Retina (tissue), 1 donor: ENCODE measurements at places on chromosomes 7 and 10.
A peak's percentile ranks its signal among the peaks of the same experiment; 100 is the strongest.

- no peak for DNase-seq
Measured at GRCh38 chr10:103643381-103643780, 149.9 kb downstream of the NEURL1 start.

DNA sequence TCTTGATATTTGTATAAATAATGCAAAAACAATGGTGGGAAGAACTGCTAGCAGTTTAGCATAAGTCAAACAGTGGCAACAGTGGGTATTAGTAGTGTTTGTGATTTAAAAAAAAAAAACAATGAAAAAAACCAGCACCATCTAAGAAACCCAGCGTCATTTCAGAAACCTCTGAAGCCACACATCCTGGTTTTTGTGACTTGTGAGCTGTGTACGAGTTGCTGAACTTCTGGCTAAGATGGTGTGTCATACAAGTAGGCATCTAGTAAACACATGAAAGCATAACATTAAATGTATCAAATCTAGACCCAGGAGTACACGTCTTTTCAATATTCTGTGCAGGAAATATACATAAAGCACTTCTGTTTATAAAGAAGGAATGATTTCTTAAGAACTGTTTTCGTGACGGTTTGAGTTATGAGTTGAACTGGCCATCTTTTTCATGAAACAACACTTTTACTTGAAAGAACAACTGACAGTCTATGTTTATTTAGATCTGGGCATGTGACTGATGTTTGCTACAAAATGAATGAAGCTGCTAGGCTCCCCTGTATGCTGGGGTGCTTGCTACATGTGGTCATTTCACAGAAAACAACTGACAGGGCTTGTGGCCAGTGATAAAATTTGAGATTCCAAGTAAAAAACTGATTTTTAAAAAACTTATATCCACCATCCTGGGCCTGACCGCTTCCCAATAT lies 143.5 kb downstream of the PIP4K2A start:
- no peak for DNase-seq

- no peak for DNase-seq
Measured at GRCh38 chr10:3566627-3567026, 218.4 kb downstream of the KLF6 start.

- no peak for DNase-seq
Measured at GRCh38 chr7:48971173-48971572, 46.8 kb downstream of the CDC14C start.

- no peak for DNase-seq
Measured at GRCh38 chr7:150479023-150479716, 28.7 kb downstream of the GIMAP8 start.

DNA sequence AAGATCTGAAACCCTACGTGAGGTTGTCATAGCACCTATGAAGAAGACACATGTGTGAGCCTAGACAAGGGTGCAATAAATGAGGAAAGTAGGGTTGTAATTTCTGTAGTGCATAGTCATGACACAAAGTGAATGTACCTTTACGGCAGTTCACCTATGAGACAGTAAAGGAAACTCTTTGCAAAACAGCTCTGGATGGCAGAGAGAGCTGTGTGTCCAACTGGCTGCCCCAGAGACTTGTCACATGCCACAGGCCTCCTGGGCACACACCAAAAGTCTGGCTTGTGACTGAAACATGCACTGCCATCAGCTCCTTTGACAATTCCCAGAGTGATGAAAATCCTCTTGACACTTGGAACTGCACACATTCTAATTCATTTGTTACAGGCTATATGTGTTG lies 90.7 kb upstream of the NAMPT start:
- no peak for DNase-seq

GRCh38 chr10:101986624-101986971 lies 69.4 kb downstream of the ARMH3 start:
- no peak for DNase-seq

DNA sequence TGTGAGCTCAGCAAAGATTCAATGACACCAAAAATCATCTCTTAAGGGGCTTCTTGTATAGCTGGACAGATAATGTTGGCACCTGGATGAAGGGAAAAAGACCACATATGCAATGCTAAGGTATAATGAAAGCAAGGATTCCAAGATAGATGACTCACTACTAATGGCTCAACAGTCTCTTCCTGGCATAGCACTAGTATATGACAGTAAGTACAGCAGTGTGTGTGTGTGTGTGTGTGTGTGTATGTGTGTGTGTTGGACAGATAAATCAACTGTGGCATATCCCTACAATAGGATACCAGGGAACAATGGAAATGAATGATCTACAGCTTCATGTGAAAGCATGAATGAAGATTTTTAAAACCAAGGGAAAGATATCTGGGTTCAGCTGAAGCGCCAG lies 257.1 kb downstream of the SFMBT2 start:
- no peak for DNase-seq

GRCh38 chr7:4209126-4209525 lies 473.0 kb upstream of the FOXK1 start:
- no peak for DNase-seq

DNA sequence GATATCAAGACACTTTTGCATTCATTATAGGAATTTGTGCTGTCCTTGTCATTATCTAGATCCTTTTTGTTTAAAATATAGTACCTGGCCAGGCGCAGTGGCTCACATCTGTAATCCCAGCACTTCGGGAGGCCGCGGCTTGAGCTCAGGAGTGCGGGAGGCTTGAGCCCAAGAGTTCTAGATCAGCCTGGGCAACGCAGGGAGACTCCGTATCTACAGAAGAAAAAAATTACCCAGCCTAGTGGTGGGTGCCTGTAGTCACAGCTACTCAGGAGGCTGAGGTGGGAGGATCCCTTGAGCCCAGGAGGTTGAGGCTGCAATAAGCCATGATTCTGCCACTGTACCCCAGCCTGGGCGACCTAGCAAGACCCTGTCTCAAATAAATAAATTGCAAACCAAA lies 621 bp upstream of the MORN4 start:
- no peak for DNase-seq

- no peak for DNase-seq
Measured at GRCh38 chr10:130190737-130191115, 54.5 kb downstream of the GLRX3 start.

- no peak for DNase-seq
Measured at GRCh38 chr7:107167483-107168232, 1.1 kb upstream of the HBP1 start.

GRCh38 chr7:2299870-2300512 lies 14.2 kb downstream of the SNX8 start:
- peak; percentile 23 for DNase-seq

DNA sequence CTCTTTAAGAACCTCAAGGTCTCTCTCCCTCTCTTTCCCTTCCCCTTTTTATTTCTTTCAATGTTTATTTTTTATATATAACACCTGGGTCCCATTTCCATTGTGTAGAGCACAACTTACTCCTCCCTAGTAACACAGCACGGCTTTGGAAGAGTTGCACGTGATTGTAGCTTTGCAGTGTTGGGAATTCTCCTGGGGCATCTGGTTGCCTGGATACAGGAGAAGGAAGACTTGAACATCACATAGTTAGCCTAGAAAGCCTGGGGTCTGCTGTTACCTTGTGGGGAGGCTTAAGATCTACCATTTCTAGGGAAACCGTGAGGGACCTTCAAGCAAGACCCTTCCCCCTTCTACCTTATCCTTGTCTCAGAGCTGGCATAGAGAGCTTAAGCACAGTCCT lies 41.1 kb upstream of the NFKB2 start:
- peak; percentile 12 for DNase-seq

GRCh38 chr7:83640240-83640639 lies 8.7 kb downstream of the SEMA3E start:
- no peak for DNase-seq

GRCh38 chr10:31749981-31750840 lies 178.4 kb downstream of the ARHGAP12 start:
- peak; percentile 88 for DNase-seq

DNA sequence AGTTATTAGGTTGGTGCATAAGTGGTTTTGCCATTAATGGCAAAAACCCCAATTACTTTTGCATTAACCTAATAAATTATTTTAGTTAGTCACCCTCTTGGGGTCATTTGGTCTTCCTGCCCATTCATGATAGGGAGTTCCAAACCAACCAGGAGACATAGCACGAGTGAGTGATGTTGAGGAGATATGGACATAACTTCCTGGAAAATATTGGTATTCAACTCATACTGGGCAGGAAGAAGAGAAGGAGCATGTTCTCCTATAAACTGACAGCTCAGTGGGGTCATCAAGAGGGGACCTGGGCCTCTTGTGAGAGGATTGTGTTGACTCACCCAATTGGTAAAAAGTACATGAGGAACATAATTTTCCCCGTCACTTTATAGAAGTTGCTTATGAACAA lies 23.7 kb downstream of the SPAG6 start:
- no peak for DNase-seq

- peak; percentile 50 for DNase-seq
Measured at GRCh38 chr7:1825897-1826741, 156.0 kb downstream of the ELFN1 start.

DNA sequence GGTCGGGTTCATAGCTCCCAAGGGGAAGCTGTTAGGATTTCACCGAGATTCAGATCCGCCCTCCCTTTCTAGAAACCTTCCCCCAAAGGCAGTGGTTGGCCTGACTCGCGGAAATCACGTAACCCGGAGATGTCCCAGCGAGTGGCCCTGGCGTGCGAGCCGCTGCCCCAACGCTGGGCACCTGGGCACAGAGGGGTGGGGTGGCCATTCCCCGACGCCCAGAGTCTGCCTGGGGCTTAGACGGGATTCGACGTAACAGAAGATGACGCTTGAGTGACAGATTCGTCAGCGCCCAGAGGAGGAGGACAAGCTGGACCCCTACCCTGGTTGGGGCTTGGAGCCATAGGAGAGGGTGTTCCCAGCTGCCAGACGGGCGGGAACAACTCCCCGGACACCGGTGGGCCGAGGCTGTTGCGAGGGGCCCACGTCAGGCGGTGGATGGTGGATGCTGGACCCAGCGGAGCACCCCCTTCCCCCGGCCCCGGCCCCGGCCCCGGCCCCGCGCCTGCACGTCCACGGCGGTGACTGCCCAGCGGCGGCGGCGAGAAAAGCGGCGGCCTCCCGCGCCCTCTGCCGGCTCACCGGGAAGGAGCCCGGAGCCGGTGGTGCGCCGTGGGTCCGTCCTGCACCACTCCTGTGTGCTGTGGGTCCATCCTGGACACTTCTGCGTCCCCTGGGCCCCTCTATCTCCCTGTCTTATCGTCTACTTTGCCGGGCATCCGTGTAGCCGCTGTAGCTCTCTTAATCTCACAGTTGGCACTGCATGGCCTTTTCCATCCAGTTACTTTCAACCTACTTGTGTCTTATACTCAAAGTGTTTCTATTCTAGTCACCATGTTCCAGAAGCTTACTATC lies 35.4 kb upstream of the KNDC1 start:
- DNase-seq, result peak; percentile 76

DNA sequence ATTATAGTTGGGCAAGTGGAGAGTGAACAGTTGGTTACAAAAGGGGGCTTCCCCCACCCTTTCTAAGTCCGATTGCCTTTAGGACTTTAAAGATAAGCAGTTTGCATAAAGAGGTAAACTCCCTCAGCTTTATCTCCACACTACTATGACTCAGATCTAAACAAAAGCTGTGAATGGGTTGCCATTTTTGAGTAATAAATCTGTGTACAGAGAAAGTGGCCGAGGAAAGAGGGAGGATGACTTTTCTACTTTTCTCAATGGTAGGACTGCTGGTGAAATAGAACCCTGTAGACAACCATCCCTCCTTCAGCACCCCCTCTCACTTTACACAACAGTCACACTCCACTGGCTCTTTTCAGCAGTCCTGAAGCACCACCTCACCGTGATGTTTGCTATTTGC lies 71.2 kb downstream of the DNMBP start:
- DNase-seq, result no peak

GRCh38 chr7:55546814-55547213 lies 25.5 kb downstream of the VOPP1 start:
- DNase-seq, result peak; percentile 62

DNA sequence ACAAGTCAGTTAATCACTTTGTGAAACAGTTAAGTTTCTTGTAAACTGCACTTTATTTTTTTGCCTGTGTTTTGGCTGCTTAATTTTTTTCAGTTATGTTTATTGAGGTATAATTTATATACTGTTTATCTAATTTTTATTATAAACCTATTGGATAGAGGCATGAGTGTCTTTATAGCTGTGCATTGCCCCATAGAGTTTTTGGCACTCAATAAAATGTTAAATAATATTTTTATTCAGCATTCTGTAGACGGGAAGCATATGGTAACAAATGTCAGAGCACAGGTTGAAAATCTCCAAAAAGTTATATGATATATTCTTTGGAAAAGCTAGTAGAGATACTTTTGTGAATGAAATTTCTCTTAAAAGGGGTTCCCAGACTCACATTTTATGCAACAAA lies 243.8 kb upstream of the KAT6B start:
- no peak for DNase-seq

DNA sequence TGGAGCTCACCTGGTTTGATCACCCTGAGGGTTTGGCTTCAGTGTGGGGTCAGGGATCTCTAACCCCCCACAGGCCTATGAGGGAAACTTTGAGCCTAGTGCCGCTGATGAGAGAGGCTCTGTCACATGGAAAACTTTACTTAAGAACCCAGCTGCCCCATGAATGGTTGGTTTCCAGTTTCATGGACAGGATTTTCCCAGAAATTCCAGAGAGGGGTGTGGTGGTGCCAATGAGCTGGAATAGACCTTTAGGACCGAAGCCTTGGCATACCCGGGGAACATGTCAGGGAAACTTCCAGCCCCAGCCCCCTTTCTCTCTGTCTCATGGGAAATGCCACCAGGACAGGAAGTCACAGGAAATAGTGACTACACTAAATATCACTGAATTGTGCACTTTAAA lies 36.9 kb downstream of the AKR1B1 start:
- DNase-seq, result no peak

DNA sequence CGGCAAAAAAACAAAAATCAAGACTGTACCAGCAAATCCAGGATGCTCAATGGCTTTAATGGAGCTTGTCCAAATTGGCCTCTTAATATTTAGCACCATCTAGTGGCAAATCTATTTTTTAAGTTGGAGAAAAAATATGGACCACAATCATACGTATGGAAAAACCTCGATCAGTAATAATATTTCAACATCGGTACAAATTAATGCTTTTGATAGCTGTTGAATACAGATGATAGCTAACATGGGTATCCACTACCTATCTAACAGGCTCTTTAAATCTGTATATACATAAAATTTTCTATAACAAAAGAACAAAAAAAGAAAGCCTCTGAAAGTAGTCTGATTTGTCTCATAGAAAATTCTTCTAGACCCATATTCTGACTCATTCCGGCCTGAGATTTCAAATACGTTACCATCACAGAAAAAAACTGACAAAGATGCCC lies 29.2 kb downstream of the COA1 start:
- DNase-seq, result peak; percentile 49
